ENCODE measurements at places on chromosomes 3 and 15. TPM values are rescaled to one million over a fixed set of nuclear protein-coding genes. Genes with fewer than 3 reads are reported as not detected.

The CD200R1 gene
- 3.5 TPM for total RNA-seq

The SAMD7 gene
- not detected for total RNA-seq

The RTP1 gene
- total RNA-seq: not detected

The STXBP5L gene
- total RNA-seq: not detected

The ALDH1A2 gene
- total RNA-seq: 0.33 TPM
